Stimulated activated CD8-positive, alpha-beta memory T cell treated with anti-CD3 and anti-CD28 coated beads, Interleukin-4, amount 100 ng/mL, for 1 hour (primary cell): ENCODE measurements at places on chromosomes 4 and X.

- DNase-seq = no peak
Observed at GRCh38 chrX:153462291-153462690, 8.1 kb downstream of the HAUS7 start.

DNA sequence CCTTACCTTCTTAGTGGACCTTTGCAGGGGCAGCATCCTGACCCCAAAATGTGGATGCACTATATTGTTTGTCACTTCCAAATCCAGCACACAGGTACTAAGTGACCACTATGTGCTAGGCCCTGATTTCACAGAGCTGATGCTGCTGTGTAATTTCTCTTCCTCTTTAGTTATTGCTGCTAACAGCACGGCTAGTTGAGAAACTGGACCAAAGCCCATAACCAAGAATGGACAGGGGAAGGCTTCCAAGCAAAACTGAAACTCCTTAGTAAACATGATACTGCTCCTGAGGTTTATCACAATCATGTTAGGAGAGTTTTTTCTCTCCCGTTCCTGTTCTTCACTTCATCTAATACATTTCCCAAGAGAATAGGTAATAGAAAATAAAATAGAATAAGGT is 172.9 kb upstream of the TTC29 start:
- DNase-seq = no peak

DNA sequence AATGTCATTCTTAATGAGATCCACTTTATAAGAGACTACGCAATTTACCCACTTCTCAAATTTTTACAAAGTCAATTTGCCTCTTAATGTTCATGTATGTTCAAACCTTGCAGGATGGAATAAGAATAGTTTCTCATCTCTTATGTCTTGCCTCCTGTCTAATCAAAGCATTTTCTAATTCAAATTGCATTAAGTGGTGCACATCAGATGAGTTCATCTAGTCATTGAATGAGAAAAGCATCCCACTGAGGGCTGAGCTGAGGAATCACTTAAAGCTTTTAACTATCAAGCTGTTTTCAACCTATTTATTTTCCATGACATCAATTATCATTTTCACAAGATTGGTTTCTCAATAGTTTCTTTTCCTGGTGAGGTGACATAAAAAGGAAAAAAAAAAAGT is 1964.0 kb downstream of the PCDH7 start:
- no peak for DNase-seq

DNA sequence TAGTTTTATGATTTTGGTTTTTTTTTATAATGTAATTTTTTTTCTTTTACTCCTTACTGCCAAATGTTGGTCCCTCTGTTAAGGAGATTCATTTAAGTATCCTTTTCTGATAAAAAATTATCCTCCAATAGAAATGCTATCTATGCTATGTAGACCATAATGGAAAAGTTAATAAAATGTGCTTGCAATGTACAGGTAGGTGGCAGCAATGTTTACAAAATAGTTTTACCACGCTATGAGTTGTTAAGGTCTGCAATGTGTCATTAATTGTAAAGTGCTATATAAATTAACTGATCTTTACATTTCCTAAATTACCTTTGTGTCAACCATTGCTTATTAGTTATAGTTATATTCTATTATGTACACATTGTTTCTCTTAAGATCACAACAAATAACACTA is 3.8 kb upstream of the CENPC start:
- DNase-seq = no peak

- DNase-seq = no peak
Observed at GRCh38 chr4:103757631-103758030, 37.8 kb upstream of the TACR3 start.
